ENCODE measurements at places on chromosomes 13 and 19. TPM values are rescaled to one million over a fixed set of nuclear protein-coding genes. Genes with fewer than 3 reads are reported as not detected.

ZNF699 gene
- total RNA-seq: 1.6 TPM

FXYD7 gene
- not detected for total RNA-seq

NOP53 gene
- total RNA-seq: 239 TPM

ZNF426 gene
- total RNA-seq: 0.44 TPM

MUC16 gene
- 0.07 TPM for total RNA-seq

PLIN4 gene
- 0.32 TPM for total RNA-seq

PSG2 gene
- not detected for total RNA-seq

ACTMAP gene
- 18.3 TPM for total RNA-seq

C19orf53 gene
- total RNA-seq: 218 TPM

ENOX1 gene
- total RNA-seq: 0.74 TPM

SHD gene
- total RNA-seq: not detected

NLRP9 gene
- not detected for total RNA-seq

AMER2 gene
- not detected for total RNA-seq

B3GNT8 gene
- 0.21 TPM for total RNA-seq

ZNF491 gene
- total RNA-seq: not detected

SCEL gene
- 0.65 TPM for total RNA-seq

ZNF175 gene
- 5.3 TPM for total RNA-seq

NKG7 gene
- total RNA-seq: not detected

PRR20D gene
- total RNA-seq: not detected

CCDC8 gene
- total RNA-seq: not detected

DAND5 gene
- 0.07 TPM for total RNA-seq

SLC6A16 gene
- total RNA-seq: 1.1 TPM

FXYD5 gene
- total RNA-seq: 227 TPM

APOC4 gene
- not detected for total RNA-seq

ELSPBP1 gene
- total RNA-seq: not detected

LHB gene
- total RNA-seq: not detected

KRTDAP gene
- not detected for total RNA-seq

ZNF302 gene
- 17.1 TPM for total RNA-seq

CPB2 gene
- not detected for total RNA-seq

PIAS4 gene
- total RNA-seq: 16.3 TPM

LAIR1 gene
- not detected for total RNA-seq

MAB21L1 gene
- total RNA-seq: not detected

IGFL3 gene
- total RNA-seq: 0.21 TPM

KIR2DL4 gene
- total RNA-seq: not detected

IZUMO2 gene
- total RNA-seq: not detected

PSG3 gene
- 0.15 TPM for total RNA-seq

GPR4 gene
- total RNA-seq: 0.12 TPM

ATP4B gene
- not detected for total RNA-seq

EDNRB gene
- total RNA-seq: not detected

ZNF99 gene
- total RNA-seq: not detected

PINLYP gene
- total RNA-seq: 0.19 TPM

SDHAF1 gene
- total RNA-seq: 48.7 TPM

CADM4 gene
- total RNA-seq: 9.3 TPM

CGB5 gene
- total RNA-seq: 0.88 TPM

DCLK1 gene
- 0.76 TPM for total RNA-seq
